ENCODE measurements at places on chromosomes 1 and 21.

GRCh38 chr21:42089093-42089631 lies 18.0 kb downstream of the UMODL1 start:
- no peak for DNase-seq

GRCh38 chr1:231778009-231778719 lies 151.6 kb downstream of the DISC1 start:
- no peak for DNase-seq

DNA sequence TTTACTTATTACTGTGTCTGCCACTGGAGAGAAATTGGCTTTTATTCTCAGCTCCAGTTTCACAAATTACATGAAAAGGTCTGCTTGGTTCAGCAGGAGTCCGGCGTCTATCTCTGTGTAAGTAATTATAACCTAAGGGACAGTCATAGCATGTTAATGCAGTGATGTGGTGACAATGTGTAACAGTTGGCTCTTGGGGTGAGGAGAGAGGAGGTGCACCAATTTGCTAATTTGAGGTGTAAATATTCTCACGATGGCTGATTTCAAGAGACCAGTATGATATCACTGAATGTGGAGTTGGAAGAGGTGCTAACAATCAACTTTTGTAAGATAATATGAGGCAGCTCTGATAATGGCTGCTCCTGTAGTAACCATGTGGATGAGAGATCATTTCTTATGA lies 86.1 kb downstream of the CTH start:
- no peak for DNase-seq

- no peak for DNase-seq
Observed at GRCh38 chr1:207903053-207903452, 7.9 kb downstream of the CD34 start.

- no peak for DNase-seq
Observed at GRCh38 chr1:229539863-229540506, 18.5 kb downstream of the ABCB10 start.

DNA sequence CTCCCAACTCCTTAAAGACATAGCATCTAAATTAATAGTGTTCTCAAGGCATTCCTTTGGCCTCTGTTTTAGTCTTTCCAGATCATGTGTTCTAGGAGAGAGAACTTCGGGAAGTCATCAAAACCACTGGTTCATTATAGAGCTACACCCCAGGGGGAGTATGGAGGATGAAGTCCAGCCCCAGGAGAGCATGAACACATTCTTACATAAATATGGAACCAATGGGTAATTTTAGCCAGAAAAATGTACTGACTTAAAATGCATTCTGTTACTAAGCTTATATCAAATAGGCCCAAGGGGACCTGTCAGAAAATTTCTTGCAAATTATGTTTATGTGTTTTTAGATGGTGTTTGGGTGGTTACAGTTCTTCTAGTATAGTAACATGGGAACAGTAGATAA lies 165.2 kb downstream of the NTMT2 start:
- DNase-seq = no peak

GRCh38 chr1:65049941-65050713 lies 83.8 kb upstream of the JAK1 start:
- no peak for DNase-seq

GRCh38 chr1:167829868-167830267 lies 84.1 kb downstream of the ADCY10 start:
- no peak for DNase-seq

DNA sequence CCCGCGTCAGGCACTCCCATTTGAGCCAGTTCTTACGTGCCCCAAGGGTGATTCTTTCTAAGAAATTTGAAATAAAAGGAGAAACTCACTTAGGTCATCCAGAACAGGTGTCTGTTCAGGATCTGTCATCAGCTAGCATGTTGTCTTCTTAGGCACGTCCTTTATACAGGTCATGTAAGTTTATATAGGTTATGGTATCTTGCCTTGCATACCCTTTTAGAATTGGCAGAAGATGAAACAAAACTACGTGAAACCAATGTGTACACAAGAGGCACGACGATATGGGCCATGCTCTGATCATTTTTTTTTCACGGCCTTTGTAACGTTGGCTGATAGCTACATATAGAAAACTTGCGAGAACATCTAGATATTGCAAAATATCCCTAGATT lies 579 bp upstream of the GTF2B start:
- no peak for DNase-seq

- no peak for DNase-seq
Observed at GRCh38 chr1:162236201-162236600, 140.5 kb downstream of the SPATA46 start.

GRCh38 chr1:91755702-91756287 lies 130.2 kb downstream of the TGFBR3 start:
- no peak for DNase-seq

DNA sequence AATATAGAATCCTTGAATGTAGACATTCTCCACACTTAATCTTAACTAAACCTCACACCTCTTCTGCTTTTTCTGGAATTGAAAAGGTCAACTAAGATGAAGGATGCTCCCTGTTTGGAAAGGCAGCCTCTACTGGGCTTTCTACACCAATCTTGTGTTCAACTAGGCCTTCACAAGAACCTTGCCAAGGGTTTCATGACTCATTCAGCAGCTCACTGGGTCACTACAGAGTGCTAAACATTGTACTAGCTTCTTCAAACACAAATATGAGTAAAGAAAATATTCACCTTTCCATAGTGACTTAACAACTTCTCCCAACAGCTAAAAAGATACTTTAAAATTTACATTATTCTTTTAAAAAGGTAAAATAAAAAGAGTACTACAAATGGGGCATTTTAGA lies 135.3 kb upstream of the PRMT6 start:
- no peak for DNase-seq

GRCh38 chr21:37040212-37040611 lies 32.7 kb downstream of the PIGP start:
- DNase-seq = no peak

- no peak for DNase-seq
Observed at GRCh38 chr1:50450861-50451653, 27.8 kb upstream of the DMRTA2 start.

DNA sequence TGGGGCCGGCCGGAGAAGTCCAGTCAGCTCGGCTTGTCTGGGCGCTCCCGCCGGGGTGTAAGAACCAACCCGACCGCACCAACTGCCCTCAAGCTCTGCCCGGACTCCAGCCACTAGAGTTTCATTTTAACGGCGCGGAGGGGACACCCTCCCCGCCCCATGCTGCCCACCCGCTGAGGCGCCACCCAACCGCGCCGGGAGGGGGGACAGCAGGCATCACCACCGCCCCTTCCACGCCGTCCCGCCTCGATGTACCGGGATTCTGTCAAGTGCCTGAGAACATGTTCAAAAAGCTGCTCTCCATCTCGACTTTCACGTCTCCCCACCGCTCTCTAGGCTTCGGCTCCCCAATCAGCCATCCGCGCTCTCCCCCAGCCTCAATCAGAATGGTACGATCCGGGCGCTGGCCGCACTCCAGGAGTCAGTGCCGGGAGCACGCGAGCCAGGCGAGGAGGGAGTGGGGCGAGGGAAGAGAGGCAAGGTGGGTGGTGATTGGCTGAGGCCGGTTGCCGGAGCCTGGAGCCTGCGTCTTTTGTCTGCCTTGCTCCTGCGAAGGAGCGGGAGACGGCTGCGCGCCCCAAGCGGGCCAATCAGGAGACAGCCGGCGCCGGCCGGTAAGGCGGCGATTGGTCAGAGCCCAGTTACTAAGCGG lies at the start of gene PIK3R3:
TSS of gene PIK3R3 (minus strand) at position 101 of the 652 bp plus-strand sequence. CDS start 677 bp downstream, outside the sequence.
- peak; percentile 95 for DNase-seq

GRCh38 chr1:202214089-202214843 lies 20.7 kb downstream of the LGR6 start:
- DNase-seq = no peak

DNA sequence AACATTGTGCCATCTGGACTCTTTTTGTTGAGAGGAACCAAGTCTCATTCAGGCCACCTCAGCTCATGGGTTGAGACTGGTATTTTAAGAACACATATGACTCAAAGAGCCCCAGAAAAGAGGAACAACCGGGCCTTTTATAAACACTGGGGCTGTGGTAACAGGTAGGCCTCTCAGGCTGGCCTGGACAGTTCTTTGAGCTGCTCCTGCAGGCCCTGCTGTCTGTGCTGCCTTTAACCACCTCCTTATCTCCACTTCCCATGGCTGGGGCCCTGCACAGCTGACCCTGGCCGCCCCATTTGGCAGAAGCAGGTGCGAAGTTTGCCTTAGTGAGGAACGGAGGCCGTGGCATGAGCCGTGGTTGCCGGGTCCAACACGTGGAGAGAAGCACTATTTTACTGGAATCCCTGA lies 163.3 kb downstream of the RHOU start:
- DNase-seq = no peak

DNA sequence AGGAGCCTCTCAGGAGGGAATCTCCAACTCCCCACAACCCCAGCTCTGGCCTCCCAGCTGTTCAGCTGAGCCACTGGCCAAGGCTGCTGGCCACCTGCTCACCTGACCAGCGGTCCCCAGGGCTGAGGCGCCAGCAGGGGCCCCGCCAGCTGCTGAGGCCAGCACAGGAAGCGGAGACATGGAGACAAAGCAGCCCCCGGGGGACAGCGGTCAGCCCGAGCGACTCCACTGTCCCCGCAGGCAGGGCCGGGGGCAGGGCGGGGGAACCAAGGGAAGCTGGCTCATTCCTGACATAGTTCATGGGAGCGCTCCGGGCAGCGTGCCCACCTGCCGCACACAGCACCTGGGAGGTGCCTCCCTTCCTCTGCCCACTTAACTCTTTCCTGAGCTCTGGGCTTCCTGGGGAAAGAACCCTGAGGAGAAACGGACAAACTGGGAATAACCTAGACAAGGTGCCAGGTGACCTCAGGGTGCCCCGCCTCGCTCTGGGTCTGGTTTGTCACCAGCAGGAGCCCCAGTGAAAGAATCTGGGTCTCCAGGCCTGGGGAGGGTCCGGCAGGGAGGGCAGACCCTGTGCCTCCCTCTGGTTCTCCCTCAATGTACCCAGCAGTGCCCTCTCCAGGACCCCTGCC lies 10.7 kb downstream of the EPHA2 start:
- DNase-seq = no peak

DNA sequence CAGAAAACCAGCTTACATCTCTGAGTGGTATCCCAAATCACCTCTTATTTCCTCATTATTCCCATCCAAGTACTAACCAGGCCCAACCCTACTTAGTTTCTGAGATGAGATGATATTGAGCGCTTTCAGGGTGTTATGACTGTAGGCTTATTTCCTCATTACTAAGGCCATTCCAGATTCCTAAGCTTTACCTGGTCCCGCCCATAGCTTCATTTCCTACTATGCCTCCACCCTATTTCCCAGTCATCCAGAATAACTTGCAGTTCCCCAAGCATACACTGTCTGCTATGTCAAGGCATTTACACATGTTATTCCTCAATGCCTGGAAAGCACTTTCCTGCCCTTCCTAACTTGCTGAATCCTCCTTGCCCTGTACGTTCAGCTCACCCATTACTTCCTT lies 79.3 kb upstream of the SPAG17 start:
- no peak for DNase-seq

GRCh38 chr1:177923441-177923840 lies 46.4 kb downstream of the SEC16B start:
- DNase-seq = no peak

DNA sequence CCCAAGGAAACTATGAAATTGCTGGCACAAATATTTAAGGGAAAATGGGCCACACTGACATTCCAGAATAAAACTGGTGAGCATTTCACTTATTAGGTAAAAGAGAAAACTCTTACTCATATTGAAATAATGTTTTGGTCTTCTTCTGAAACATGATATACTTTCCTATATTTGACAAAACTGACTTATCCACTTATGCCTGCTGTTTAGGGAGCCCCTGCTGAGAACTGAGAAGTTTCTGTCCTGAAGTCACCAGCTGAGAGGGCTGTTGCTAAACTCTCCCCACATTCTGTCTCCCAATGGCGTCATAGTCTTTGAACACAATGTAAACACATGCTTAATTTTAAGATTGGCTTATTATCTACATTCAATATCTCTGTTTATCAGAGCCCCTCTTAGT lies 46.8 kb upstream of the ZC3H11B start:
- DNase-seq = peak; percentile 28

DNA sequence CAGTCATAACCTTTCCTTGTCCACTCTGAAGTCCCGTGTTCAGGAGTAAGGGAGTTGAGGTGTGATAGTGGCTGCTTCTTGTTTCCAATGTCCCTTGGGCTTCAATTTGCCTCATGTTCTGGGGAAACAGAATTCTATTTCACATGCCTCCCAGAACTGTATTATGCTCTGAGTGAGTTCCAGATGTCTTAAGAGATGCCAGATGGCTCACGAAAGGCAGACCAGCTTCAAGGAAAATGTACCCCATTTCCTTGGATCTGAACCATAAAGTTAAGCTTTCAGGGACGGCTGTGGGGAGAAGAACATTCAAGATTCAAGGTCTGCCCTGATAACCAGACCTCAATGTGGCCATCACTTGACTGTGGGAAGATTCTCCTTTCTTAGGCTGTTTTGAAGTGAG lies 42.4 kb downstream of the C1orf87 start:
- DNase-seq = no peak

GRCh38 chr1:76281306-76281705 lies 206.8 kb downstream of the ST6GALNAC3 start:
- DNase-seq = no peak

DNA sequence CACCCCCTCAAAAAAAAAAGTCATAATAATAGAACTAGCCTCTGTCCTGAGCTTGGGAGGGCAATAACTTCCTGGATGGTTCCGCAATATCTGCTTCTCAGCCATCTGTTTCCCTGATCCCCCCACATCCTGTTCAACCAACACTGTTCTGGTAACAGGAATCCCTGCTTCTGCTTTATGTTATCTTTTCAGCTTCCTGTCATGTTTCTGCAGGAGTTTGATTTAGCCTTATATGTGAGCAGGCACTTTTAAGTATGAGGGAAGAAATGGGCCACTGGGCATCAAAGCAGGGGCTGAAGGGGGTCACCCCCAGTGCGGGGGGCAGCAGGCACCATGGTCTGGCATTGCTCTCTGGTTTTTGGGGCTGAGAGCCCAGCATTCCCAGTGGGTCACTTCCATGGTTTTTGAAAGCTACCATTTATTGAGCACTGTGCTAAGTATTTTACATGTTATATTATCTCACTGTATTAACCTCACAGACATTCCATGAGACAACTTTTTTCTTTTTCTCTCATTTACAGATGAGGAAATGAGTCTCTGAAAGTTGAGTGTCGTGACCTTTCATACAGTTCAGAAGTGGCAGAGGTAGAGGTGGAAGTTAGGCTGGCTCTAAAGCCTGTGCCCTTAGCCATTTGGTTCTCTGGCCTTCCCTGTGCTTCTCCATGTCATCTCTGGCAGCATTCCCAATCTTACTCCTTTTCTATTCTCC lies 61.9 kb downstream of the DNTTIP2 start:
- no peak for DNase-seq

DNA sequence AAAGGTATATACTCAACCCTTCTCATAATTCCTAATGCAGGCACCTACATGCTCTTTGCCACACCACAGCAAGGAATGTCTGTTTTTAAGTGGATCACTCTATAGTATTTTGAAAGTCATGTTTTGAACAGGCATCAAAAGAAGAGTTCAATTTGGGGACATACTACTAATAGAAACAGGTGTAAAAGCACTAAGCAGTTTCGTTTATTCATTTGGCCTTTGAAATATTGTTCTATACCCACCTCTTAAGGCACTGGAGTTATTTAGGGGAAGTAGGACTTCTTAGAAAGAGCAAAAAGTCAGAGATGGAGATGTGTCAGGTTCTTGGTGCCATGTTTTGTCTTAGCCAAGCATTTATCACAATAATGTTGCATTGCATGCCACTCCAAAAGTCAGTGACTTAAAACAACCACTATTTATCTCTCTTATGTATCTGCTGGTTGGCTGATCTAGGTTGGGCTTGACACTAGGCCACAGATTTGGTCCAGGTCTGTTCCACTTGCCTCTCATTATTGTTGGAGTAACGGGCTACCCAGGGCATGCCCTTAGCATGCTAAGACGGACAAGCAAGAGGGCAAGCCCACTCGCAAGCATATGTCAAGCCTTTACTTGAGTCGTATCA lies 107.5 kb downstream of the RGL1 start:
- DNase-seq = no peak
